Stimulated activated CD4-positive, alpha-beta T cell treated with anti-CD3 and anti-CD28 coated beads, Interleukin-1b, Interleukin-23, amount 100 ng/mL, for 48 hours (primary cell): ENCODE measurements at places on chromosomes 2 and 18.

DNA sequence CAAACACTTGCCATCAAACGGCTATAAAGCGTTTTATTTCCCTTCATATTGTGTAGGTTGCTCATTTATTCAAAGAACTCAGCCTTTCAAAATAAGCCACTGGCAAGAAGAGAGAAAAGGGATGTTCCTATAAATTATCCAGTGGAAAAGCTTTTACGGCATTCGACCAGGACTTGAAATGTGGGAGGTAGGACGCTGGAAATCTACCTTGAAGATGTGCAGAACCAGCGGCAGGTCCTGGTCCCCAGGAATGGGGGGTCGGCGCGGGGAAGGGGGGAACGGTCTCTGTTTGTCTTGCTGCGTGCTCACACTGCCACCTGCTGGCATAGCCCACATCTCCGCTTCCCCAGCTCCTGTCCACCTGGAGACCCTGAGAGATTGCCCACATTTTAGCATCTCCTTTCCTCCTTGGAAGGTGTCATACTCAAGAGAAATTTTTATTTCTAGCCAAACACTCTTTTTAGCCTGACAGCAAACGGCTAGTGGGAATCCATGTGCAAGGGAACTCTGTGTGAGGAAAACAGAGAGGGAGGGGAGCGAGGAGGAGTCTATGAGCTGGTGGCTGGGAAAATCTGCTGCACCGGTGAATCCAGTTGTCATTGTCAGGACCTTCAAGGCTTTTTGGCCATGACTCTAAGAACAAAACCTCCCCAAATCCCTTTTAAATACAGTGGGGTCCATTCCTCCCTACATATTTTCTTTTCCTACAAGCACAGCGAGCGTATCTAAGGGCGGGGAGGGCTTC is 349.0 kb upstream of the PKDCC start:
- DNase-seq: no peak

- peak; percentile 66 for DNase-seq
Measured at GRCh38 chr2:68774569-68775271, 40.1 kb downstream of the ARHGAP25 start.

DNA sequence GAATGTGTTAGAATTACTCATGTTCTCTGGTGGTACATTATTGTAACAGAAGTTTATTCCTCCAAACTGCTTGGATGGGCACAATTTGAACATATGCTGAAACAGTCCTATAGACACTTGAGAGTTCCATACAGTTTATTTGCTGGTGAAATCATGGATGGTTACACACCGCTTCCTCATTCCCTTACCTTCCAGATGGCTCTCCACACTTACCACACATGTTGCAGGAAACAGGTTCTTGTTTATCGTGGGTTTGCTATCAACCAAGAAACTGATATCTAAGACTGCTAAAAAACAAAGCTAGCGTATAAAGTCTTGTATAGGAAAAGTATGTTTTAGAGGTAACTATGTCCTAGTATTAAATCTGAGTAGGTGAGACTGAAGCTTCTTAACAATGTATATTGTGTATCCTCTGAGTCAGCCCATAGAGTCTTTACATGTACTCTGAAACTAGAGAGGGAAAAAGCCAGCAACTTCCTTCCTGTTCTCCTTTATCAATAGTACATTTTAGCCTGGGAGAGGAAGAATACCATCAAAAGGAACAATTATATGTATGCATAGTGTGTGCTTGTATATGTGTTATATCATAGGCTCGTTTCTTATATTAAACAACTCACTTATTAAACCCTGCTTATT is 313.1 kb downstream of the PLCL1 start:
- DNase-seq: no peak

DNA sequence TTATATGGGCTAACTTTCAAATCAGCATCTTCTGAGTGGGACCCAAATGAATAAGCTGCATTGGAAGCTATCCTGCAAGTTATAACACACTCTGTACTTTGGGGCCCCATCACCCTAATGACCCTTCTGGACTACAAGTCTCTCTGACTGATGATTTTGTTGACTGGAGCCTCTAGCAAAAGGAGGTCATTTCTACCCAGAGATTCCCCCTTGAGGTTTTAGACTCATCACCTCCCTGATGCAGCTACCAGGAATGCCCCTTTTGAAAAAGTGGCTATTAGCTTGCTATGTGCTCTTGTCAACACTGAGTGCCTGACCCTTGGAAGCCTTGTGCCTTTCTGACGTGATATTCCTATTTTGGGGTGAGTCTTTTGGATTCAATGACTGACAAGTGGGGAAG is 54.5 kb upstream of the NEMP2 start:
- DNase-seq: no peak

DNA sequence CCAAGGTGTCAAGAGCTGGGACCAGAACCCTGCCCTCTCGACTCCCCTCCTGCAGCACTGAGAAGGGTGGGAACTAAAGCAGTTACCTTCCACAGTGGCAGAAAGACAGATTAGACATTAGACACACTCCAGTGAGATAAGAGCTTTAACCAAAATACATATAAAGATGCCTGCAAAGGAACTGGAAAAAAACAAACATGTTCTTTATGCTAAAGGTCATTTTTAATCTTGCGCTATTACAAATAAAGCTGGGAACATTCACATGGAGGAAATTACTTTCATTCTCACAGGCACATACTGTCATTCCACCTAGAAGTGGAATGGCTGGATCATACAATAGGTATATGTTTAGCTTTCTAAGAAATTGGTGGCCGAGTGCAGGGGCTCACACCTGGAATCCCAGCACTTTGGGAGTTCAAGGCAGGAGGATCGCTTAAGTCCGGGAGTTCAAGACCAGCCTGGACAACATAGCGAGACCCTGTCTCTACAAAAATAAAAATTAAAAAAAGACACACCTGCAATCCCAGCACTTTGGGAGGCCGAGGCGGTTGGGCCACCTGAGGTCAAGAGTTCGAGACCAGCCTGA is 41.9 kb downstream of the C2orf76 start:
- no peak for DNase-seq

GRCh38 chr18:907115-907884 is 2.6 kb downstream of the ADCYAP1 start:
- no peak for DNase-seq

DNA sequence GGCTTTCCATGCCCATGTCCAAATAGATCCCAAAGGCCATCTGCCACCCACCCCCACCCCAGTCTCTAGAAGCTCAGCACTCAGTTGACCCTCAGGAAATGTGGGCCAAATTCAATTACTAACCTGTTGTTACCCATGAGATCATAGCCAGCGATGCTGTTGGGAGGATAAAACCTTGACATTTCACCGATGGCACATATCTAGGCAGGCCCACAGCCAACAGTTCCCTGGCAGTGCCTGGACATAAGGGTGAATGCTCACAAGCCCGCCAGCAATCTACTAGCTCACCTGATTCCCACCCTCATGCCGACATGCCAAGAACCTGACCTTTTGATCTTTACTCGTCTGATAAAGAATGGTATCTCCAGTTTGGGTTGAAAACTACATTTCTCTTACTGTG is 11.8 kb upstream of the ACOXL start:
- no peak for DNase-seq

DNA sequence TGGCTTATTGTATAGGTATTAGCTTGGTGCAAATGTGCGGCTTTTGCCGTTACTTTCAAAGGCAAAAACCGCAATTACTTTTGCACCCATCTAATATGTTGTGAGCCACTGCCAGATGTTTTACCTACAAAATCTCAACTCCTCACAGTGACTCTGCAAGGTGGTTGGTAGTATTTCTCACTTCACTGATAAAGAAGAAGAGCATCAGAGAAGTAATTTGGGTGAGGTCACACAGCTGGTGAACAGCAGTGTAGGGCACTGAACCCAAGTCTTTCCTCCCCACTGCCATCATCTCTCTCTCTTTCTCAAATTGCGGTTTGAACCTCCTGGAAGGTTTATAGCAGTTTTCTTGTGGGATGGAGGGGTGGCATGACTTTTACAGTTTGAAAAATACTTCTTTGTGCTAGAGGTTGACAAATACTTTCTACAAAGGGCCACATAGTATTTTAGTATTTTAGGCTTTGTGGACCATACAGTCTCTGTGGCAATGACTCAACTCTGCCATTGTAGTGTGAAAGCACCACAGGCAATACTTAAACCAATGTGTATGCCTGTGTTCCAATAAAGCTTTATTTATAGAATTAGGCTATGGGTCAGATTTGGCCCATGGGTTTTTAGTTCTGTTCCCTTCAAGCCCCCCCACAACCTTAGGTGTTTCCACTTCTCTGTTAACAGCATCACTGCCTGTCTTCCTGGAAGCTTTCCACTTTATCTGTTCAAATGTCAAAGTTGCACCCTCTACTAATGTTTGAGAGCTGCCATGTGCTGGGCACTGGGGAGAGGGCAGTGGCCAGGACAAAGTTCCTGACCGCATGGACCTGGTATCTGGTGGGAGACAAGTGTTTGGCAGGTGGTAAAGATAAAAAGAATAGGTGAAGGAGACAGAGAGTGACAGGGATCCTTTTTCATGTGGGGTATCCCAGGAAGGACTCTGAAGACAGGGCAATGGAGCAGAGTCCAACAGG is 30.1 kb downstream of the FHOD3 start:
- DNase-seq: no peak

DNA sequence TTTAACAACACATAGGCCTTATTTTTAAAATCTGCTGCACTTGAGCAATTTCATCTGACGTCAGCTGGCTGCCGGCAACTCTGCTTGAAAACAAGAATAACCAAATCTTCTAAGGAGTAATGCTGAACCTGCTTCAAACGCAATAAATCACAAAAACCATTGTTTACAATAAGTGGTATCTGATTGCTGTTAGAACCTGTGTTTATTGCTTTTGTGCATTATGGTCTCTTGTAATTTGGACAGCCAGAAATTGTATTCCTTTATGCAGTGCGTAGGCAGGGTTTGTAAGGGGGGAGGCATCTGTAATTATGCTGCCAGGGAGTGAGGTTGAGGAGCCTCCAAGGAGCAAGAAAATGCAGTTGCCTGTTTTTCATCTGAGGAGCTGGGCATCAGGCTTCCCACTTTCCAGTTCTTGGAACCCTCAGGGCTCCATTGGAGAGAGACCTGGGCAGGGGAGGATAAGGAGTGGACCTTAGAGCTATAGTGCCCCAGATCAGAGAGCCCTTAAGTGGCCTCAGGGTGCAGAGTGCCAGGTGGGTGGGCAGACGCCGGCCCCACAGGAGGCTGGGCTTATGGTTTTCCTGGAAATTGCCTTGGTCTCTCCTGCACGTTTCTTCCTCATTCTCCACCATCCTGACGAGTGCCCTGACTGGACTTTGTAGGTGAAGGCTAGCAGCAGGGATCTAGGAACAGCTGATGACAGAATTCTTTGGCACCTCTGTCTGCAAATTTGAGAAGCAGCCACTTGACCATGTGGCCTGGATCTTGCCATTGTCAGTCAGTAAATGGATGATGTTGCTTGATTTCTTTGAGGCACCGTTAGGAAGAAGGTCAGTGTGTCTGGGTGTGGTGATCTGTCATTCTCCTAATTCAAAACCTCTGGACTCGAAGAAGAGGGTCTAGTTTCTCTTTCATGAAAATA is 129.2 kb downstream of the KLHL29 start:
- DNase-seq: no peak

DNA sequence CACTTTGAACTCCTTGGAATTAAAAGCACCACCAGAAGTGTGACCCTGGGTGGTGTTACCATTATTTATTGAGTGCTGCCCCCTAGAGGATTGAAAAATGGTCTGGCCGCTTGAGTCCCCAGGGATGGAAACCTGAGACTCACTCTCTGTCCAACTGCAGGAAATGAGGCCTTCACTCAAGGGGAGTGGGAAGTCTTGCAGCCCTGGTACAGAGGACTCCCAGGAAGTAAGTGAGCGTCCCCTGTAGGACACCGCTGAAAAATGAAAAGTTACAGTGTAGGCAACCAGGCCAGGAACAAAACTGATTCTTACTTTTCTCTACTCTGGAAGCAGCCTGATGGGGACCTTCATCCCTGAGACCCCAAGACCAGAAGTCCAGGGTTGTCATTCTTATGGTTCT is 2.2 kb upstream of the NRP2 start:
- peak; percentile 20 for DNase-seq

- DNase-seq: no peak
Measured at GRCh38 chr18:70256184-70256583, 32.7 kb upstream of the SOCS6 start.

DNA sequence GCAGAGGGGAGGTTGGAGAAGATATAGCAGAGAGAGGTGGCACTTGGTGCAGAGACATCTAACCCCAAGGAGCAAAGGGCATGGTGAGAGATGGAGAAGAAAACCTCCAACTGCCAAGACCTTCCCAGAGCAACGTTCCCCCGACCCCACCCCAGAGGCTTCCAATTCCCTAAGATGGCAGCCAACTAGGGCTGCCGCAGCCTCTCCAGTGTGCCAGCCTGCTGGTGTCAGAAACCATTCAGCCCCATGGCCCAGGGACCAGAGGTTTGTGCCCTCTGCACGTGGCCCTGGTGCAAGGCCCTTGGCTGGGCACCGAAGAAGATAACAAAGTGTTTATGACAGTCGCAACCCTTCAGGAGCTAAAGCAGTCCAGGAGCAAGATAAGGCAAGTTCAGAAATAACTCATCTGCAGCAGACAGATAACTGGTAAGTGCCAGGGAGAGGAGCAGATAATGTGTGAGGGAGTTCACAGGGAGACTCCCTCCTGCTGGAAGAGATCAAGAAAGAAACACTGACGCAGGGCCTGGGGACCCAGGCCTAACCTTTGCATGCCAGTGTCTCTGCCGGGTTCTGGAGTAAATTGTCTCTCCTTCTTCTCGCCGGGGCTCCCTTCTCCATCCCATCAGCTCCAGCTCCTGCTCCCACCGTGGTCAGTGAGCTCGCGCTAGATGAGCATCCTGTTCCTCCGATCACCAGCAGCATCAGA is 66.1 kb upstream of the ID2 start:
- DNase-seq: no peak

GRCh38 chr2:38565333-38565732 is 37.4 kb downstream of the HNRNPLL start:
- DNase-seq: no peak

GRCh38 chr2:101190747-101191516 is 39.8 kb upstream of the TBC1D8 start:
- no peak for DNase-seq

DNA sequence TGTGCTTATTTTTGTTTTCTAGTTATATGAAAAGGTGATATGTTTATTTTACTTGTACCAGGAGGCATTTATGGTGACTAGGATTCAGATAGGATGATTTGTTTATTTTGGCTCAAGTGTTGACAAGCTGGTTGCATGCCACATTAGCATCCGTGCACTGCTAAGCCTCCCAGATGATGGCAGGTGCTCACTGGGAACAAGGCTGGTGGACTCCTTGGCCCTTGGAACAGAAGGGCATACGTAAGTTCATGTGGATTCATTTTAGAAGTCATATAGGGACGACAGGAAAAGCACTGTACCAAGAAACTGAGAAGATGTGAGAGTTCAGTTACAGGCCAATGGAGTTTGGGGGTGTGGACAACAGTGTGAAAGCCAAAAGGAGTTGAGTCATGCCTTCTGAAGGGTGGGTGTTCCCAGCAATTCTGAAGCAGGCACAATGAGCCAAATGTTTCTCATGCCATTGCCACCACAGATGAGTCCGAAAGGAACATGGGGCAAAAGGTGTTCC is 166.2 kb downstream of the PHLPP1 start:
- DNase-seq: no peak

DNA sequence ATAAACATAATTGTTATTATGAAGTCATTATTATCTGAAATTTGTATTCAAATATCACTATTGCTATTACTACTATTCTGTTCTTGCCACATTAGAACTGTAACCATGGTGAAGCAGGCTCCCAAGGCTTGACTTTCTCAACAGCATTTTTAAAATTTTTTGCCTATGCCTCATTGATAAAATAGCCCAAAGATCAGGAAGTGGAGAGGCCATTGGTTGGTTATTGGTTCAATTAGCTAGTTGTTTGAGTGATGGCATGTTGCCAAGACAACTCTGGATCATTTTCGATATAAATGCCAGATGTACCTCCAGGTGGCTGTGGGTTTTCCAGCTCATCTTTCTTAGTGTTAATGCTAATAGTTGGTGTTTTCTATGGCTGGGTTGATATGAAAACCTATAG is 513.5 kb downstream of the TRIB2 start:
- no peak for DNase-seq
